ENCODE measurements at places on chromosomes 7 and 10. TPM values are rescaled to one million over a fixed set of nuclear protein-coding genes. Genes with fewer than 3 reads are reported as not detected.
A peak's percentile ranks its signal among the peaks of the same experiment; 100 is the strongest.

- DNase-seq, result no peak
Measured at GRCh38 chr7:84047085-84047484, 147.5 kb downstream of the SEMA3A start.

GRCh38 chr10:125025341-125025740 is 83.4 kb downstream of the ZRANB1 start:
- no peak for DNase-seq

DNA sequence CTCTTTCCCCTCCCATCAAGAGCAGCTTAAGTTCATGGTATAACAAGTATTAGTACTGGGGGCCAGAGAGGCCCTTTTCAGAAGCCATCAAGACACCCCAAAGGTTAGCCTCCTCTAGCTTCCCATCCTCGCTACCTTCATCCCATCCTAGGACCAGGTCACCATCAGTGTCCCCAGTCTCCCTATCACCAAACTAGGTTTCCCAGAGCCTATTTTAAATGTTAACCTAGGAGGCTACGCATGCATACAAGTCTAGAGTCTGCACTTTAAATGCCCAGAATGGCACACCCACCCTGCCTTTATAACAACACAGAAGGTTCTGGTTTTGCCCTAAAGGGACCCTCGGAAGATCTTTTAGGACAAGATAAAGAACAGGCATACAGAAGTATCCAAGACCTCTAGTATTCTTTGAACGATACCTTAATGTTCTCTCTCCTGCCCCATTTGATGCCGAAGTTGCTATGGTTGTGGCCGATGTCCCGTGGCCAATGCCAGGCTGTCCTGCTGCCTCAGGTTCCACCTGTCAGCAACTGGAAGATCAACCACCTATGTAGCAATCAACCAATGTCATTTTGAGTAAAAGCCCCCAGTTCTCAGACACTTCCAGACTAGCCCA is 2.2 kb downstream of the GPRIN2 start:
- DNase-seq, result peak; percentile 87

DNA sequence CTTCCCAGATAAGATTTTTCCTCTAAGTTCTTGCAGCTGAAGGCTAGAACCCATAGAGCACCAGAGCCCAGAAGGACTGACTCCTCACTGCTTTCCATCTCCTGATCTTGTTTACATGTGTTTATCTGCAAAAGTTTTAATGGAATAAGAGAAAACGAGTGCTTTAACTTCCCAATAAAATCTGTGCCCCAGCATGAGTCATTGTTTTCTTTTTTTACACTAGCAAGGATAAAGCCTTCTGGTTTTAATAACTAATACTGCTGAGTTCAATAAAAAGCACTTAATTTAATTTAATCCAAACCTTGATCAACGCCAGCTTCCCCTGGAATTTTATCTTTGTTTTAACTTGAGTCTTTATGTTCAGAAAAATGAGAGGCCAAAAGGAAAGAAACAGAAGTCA is 227.6 kb downstream of the HPSE2 start:
- no peak for DNase-seq

The GNA12 gene
- 32.7 TPM for total RNA-seq

The FLNC gene
- 93.7 TPM for total RNA-seq

The SHLD2 gene
- 39.5 TPM for total RNA-seq

- DNase-seq, result no peak
Measured at GRCh38 chr7:94439893-94440381, 45.2 kb downstream of the COL1A2 start.

GRCh38 chr10:52740913-52741675 is 31.5 kb downstream of the MBL2 start:
- DNase-seq, result peak; percentile 55

- DNase-seq, result no peak
Measured at GRCh38 chr10:74297389-74298080, 146.5 kb downstream of the ADK start.

The IPMK gene
- 10.9 TPM for total RNA-seq

GRCh38 chr7:134585897-134586296 is 37.0 kb downstream of the AKR1B15 start:
- DNase-seq, result no peak

The SLC13A4 gene
- total RNA-seq, result 0.36 TPM
